A549 treated with ZK216348 at 1 μM for 4 hours (cell line): ENCODE measurements at places on chromosomes 5 and 9. TPM values are rescaled to one million over a fixed set of nuclear protein-coding genes. Genes with fewer than 3 reads are reported as not detected.

Gene CARD6
- 3.2 to 4.2 TPM (median 3.7 TPM) in 5 replicates for total RNA-seq

Gene DDX41
- 89.5 to 135 TPM (median 113 TPM) in 5 replicates for total RNA-seq

Gene GABRA6
- total RNA-seq, result not detected in 5 replicates

Gene MARCHF3
- total RNA-seq, result 0.71 to 1.7 TPM (median 1.3 TPM) in 5 replicates

Gene BARX1
- 6.4 to 13.6 TPM (median 11.7 TPM) in 5 replicates for total RNA-seq

Gene HACD4
- total RNA-seq, result 0.69 to 1.1 TPM (median 1.0 TPM) in 5 replicates

Gene TAF9
- total RNA-seq, result 114 to 157 TPM (median 123 TPM) in 5 replicates

Gene NPR3
- 15.6 to 22.5 TPM (median 19.0 TPM) in 5 replicates for total RNA-seq
